ENCODE measurements at places on chromosomes 2 and 18.

GRCh38 chr2:40734797-40735196 is 282.9 kb upstream of the SLC8A1 start:
- peak; percentile 29 for DNase-seq

DNA sequence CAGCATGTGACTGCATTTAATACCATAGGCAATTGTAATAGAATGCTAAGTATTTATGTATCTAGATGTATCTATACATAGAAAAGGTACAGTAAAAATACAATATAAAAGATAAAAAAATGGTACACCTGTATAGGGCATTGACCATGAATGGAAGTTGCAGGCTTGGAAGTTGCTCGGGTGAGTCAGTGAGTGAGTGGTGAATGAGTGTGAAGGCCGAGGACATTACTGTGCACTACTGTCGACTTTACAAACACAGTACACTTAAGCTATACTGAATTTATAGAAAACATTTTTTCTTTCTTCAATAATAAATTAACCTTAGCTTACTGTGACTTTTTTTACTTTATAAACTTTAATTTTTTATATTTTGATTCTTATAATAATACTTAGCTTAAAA is 8.9 kb downstream of the DIS3L2 start:
- no peak for DNase-seq

- no peak for DNase-seq
Measured at GRCh38 chr2:33670392-33670937, 71.4 kb upstream of the FAM98A start.

GRCh38 chr18:42067518-42067917 is 112.5 kb downstream of the PIK3C3 start:
- no peak for DNase-seq

GRCh38 chr18:61734396-61734795 is 158.4 kb downstream of the RNF152 start:
- DNase-seq = no peak

DNA sequence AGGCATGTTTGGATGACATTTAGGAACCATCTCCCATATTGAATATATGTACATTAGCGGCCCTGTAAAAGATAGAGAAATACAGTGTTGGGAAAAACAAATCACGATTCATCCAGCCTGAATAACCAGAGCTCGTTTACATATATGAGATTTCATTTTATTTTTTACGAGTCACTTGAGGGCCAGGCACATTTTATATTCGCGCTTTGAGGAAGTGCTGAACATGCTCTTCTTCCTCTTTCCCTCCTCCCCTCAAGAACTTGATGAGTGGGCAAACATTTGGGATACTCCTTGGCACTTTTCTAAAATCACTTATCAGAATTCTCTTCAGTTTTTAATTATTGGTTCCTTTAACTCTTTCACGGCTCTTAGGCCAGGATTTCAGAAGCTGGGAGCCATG is 268.0 kb upstream of the TANK start:
- no peak for DNase-seq

DNA sequence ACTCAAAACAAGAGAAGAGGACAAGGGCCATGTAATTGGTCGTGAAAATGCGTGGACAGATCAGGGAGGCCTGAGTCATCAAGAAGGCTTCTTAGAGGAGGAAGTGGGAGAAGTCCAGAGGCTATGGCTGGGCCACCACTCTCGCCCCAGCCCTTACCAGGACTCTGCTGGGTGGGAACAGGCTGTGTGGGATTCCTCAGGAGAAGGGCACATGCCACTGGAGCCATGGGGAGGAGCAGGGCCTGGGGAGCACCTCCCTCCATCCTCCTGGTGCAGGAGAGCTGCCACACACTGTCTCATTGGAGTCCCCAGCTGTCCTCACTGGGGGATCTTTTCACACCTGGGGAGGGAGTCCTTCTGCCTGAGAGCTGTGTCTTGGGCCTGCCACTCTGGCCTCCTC is 9.4 kb upstream of the RALB start:
- DNase-seq = peak; percentile 41

- DNase-seq = no peak
Measured at GRCh38 chr2:64982311-64982857, 6.8 kb upstream of the SLC1A4 start.

GRCh38 chr2:11348209-11348749 is 3.8 kb upstream of the ROCK2 start:
- no peak for DNase-seq

Measured in fibroblast of pulmonary artery (primary cell).